ENCODE measurements at places on chromosomes 12 and 14.

GRCh38 chr14:66315548-66315947 lies 170.6 kb upstream of the CCDC196 start:
- no peak for DNase-seq

DNA sequence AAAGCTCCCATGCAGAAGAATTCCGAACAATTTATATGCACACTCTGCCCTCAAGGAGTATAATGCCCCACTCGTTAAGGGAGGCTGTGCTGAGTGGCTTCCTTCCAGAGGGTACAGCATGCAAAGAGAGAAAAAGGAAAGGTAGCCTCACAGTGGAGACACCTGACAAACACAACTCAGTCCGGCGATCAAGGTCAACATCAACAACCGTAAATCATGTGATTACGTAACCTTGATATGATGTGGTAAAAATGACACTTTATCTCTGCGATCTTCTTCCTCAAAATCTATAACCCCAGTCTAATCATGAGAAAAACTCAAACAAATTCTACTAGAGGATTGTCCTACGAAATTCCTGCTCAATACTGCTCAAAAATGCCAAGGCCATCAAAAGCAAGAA lies 400.5 kb upstream of the CCDC196 start:
- no peak for DNase-seq

GRCh38 chr14:61512026-61512834 lies 183.1 kb upstream of the HIF1A start:
- no peak for DNase-seq

DNA sequence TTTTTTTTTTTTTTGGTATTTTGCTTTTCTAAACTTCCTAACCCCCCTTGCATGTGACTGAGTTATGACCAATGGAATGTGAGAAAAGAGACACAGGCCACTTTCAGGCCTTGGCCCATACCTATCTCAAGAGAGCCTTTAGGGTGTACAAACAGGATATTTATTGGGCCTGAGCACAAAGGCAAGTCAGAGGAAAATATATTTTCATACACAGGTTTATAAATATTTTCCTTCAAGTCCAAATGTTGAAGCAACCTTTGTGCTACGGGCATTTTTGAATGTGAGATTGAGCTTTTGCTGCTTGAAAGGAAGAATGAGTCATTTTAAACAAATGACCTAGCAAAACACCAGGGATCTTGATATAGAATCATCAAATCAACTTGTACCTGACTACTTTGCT lies 228.6 kb upstream of the E2F7 start:
- no peak for DNase-seq

- DNase-seq: no peak
These were observed 96.8 kb upstream of the FRMD6 start for GRCh38 chr14:51554953-51555352.

DNA sequence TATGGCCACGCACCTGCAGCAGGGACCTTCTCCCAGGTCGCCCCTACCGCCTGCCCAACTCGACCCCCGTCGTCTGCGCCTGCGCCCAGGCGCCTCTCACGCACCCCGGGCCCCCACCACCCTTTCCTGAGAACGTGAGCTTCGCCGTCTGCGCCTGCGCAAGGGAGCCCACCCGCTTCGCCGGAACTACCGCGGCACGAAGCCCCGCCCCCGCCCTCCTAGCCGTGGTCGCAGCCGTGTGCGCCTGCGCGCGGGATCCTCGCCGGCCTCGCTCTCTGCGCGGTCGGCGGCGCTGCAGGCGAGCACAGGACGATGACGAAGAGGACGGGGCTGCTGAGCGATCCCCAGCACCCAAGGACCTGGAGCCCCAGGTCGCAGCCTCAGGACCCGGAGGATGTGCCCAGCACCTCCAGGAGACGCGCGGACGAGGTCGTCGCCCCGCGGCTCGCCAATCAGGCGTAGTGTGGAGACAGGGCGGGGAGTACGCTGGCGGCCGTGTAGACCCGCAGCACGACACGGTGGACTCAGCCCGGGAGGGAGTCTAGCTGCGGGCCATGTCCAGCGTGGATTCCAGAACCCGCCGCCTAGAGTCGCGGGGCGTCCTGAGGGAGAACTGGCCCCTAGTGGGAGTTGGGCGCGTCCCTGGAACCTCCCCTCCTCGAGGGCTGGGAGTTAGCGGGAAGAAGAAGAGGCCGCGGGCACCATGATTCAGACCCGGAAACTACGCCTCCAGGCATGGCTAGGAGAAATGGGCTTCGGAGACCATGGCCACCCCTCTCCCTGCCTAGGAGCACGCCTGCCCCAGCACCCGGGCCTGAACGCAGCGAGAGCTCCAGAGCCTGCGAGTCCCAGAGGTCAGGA lies 1120.8 kb upstream of the TMEM132C start:
- peak; percentile 66 for DNase-seq

GRCh38 chr14:59632381-59632780 lies 55.8 kb upstream of the CCDC175 start:
- DNase-seq: no peak

GRCh38 chr14:85530626-85531025 lies 682 bp downstream of the FLRT2 start:
- DNase-seq: no peak

- DNase-seq: no peak
These were observed 4.4 kb upstream of the GPD1 start for GRCh38 chr12:50099302-50100008.

GRCh38 chr12:117035287-117035686 lies 63.9 kb downstream of the TESC start:
- no peak for DNase-seq

DNA sequence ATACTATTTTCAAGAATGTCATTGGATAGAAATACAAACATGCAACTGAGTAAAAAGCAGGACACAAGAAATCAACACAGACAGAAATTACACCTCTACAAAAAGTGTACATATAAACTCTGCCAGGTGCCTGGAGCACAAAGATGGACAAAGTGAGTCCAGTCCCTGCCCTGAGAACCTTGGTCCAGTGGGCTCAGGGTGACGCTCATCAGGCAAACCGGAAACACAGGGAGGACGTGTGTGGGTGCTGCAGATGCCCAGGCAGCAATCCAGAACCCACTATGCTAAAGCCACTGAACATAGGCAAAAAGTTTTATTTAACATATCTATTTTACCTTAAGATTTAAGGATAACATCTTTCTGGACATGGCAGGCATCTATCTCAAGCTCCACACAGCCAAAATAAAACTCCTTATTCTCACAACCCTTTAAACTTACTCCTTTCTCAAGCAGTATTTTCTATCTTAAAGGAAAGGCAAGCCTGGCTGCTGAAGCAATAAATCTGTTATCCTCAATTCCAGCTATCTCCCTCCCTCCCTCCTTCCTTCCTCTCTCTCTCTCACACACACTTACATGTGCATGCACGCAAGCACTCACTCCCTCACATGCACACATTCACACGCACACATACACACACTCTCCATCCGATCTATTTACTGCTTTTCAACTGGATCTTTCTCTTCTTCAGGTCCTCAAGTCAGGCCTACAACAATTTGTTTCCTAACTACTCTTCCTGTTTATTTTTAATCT lies 10.2 kb downstream of the PPP1R13B start:
- DNase-seq: no peak

DNA sequence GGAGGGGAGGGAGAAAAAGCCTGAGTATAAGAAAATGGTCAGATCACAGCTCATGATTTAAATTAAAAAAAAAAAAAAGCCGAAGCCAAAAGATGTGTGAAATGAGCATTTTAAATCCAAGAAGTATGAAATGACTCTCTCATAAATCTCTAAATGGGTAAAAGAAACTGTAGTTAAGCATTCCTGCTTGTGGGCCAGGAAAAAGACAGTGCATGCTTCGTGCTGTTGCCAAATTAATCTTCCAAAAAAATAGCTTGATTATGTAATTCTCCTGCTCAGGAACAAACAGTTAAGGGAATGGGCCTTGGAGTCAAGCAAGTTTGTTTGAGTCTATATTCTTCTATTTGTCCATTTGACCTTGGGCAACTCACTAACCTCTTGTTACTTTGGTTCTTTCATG lies 325.4 kb upstream of the SEL1L start:
- no peak for DNase-seq

GRCh38 chr14:96105926-96106441 lies 66.8 kb downstream of the C14orf132 start:
- DNase-seq: no peak

GRCh38 chr14:99055816-99056215 lies 216.2 kb downstream of the BCL11B start:
- DNase-seq: peak; percentile 93

DNA sequence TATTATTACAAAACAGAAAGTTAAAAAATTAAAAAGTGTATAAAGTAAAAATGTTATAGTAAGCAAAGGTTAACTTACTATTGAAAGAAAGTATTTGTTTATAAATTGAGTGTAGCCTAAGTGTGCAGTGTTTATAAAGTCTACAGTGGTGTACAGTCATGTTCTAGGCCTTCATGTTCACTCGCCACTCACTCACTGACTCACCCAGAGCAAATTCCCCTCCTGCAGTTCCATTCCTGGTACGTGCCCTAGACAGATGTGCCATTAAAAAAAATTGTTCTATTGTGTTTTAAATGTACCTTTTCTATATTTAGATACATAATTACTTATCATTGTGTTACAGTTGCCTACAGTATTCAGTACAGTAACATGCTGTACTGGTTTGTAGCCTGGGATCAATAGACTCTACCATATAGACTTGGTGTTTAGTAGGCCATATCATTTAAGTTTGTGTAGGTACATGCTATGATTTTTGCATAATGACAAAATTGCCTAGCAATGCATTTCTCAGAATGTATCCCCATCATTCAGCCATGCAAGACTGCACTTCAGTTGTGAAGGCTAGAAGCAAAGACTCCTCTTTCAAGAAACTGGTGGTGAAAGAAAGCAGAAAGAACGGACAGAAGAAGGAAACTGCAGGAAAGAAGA lies 100.6 kb downstream of the DACT1 start:
- DNase-seq: no peak

DNA sequence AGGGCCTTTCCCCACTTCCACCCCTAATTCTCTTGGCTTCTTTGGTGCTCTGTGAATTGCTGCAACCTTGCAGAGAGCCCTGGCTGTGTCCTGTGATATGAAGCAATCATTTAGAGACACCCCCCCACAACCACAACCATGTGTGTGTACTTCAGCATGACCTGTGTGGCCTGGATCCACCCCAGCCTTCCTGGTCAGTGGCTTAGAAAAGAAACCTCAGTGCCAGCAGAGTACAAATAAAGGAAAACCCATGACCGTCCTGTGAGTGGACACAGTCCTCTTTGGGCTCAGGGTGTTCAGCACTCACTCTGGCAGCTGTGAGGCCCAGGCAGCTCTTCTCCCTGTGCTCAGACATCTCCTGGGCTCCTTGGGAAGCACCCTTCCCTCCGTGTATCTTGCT lies 206.6 kb upstream of the DIO3 start:
- no peak for DNase-seq

- no peak for DNase-seq
These were observed 44.4 kb downstream of the BICD1 start for GRCh38 chr12:32151086-32151485.

GRCh38 chr12:44847403-44847802 lies 28.7 kb downstream of the NELL2 start:
- no peak for DNase-seq

DNA sequence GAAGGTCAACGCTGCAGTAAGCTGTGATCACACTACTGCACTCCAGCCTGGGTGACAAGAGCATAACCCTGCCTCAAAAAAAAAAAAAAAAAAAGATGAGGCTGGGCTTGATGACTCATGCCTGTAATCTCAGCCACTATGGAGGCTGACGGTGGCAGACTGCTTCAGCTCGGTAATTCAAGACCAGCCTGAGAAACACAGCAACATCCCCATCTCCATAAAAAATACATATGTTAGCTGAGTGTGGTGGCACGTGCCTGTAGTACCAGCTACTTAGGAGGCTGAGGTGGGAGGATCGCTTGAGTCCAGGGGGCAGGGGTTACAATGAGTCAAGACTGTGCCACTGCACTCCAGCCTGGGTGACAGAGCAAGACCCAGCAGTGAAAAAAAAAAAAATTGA lies 50.4 kb downstream of the GXYLT1 start:
- peak; percentile 28 for DNase-seq

DNA sequence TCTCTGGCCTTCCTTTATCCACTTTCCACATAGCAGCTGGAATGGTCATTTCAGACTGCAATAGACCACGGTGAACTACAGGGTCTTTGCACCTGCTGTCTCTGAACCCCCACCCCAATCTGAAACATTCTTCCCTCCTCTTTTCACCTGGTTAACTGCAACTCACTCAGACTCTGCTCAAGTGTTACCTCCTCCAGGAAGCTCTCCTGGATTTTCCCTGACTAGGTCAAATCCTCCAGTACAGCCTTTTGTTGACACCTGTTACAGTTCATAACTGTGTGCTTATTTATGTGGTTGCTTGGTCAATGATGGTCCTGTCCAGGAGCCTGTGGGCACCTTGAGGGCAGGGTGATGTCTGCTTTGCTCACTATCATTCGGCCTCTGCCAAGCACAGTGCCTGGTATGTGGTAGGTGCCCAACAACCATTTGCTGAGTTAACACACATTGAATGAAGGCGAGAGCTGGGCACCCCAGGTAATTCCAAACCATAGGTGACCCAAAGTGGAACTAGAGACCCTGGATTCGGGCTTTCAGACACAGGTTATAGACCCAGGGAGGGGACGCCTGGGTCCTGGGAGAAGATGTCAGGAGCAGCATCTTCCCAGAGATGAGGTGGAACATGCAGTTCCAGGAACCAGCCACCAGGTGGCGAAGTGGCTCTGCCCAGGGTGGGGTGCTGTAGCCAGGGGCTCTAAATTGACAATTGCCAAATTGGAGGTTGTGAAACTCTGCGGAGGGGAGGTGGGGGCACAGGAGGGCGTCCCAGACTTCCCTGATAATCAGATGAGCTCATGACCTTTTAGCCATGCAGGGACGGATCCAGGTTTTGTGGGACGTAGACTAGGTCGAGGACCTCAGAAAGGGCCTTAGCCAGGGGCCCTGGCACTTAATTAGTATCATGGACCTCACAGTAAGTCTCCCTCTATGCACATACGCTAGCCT lies 28.1 kb downstream of the TRPV4 start:
- DNase-seq: peak; percentile 70

- DNase-seq: no peak
These were observed 218.3 kb downstream of the AACS start for GRCh38 chr12:125283521-125283920.

GRCh38 chr12:106248312-106248845 lies 559 bp upstream of the CKAP4 start:
- DNase-seq: no peak

GRCh38 chr12:116610971-116611541 lies 51.9 kb downstream of the MAP1LC3B2 start:
- DNase-seq: no peak

GRCh38 chr14:99755629-99756603 lies 37.3 kb upstream of the EML1 start:
- no peak for DNase-seq

GRCh38 chr14:94282991-94283723 lies 9.9 kb downstream of the SERPINA10 start:
- no peak for DNase-seq

GRCh38 chr14:101217080-101217463 lies 313.6 kb upstream of the RTL1 start:
- DNase-seq: no peak

- DNase-seq: no peak
These were observed 55.1 kb upstream of the ARID2 start for GRCh38 chr12:45674181-45674977.

DNA sequence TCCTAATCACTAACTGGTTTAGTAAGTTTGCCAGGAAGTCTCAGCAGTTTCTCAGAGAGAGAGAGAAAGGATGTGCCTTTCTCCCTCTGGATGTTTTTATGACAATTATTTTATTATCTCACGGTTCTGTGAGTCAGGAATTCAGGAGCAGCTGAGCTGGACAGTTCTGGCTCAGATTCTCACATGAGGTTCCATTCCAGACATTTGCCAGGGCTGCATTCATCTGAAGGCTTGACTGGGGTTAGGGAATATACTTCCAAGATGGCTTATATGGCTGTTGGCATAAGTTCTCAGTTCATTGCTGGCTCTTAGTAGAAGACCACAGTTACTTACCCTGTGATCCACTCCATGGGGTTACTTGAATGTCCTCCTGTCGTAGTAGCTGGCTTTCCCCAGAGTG lies 101.2 kb upstream of the ATF7IP start:
- no peak for DNase-seq

Data from activated CD8-positive, alpha-beta T cell treated with anti-CD3 and anti-CD28 coated beads, Interleukin-2, amount 10 ng/mL, durations not matched to agents 7 days and 5 days (primary cell).